Muscle of back (tissue), 13 donors: ENCODE measurements at places on chromosomes 1 and 21. TPM values are rescaled to one million over a fixed set of nuclear protein-coding genes. Genes with fewer than 3 reads are reported as not detected.

The PTGFRN gene
- polyA plus RNA-seq = 148 TPM

The PROK1 gene
- polyA plus RNA-seq = 0.21 TPM

The SLC9C2 gene
- not detected for polyA plus RNA-seq

The PLK3 gene
- polyA plus RNA-seq = 12.4 TPM

The AMY1C gene
- not detected for polyA plus RNA-seq

The KLF17 gene
- polyA plus RNA-seq = 0.14 TPM

The RGSL1 gene
- not detected for polyA plus RNA-seq

The ROR1 gene
- 13.1 TPM for polyA plus RNA-seq

The ATP1A2 gene
- 91.2 TPM for polyA plus RNA-seq

The MROH7 gene
- 3.7 TPM for polyA plus RNA-seq

The C1orf167 gene
- polyA plus RNA-seq = 9.4 TPM

The OR2T35 gene
- polyA plus RNA-seq = not detected

The COQ8A gene
- polyA plus RNA-seq = 54.0 TPM

The NGF gene
- polyA plus RNA-seq = 1.3 TPM

The SH2D2A gene
- 1.8 TPM for polyA plus RNA-seq

The HSPB7 gene
- 126 TPM for polyA plus RNA-seq

The CFHR3 gene
- polyA plus RNA-seq = 2.1 TPM

The TNFAIP8L2 gene
- 2.3 TPM for polyA plus RNA-seq

The MATN1 gene
- polyA plus RNA-seq = 0.73 TPM

The GPA33 gene
- 0.51 TPM for polyA plus RNA-seq

The FHAD1 gene
- 1.4 TPM for polyA plus RNA-seq

The PEAR1 gene
- 21.7 TPM for polyA plus RNA-seq

The INAVA gene
- 2.8 TPM for polyA plus RNA-seq

The ILDR2 gene
- 2.0 TPM for polyA plus RNA-seq

The TSSK3 gene
- 0.95 TPM for polyA plus RNA-seq

The GBP5 gene
- 1.8 TPM for polyA plus RNA-seq

The LCE2B gene
- not detected for polyA plus RNA-seq

The KIF17 gene
- 3.8 TPM for polyA plus RNA-seq
